ENCODE measurements at places on chromosomes 7 and 10.

DNA sequence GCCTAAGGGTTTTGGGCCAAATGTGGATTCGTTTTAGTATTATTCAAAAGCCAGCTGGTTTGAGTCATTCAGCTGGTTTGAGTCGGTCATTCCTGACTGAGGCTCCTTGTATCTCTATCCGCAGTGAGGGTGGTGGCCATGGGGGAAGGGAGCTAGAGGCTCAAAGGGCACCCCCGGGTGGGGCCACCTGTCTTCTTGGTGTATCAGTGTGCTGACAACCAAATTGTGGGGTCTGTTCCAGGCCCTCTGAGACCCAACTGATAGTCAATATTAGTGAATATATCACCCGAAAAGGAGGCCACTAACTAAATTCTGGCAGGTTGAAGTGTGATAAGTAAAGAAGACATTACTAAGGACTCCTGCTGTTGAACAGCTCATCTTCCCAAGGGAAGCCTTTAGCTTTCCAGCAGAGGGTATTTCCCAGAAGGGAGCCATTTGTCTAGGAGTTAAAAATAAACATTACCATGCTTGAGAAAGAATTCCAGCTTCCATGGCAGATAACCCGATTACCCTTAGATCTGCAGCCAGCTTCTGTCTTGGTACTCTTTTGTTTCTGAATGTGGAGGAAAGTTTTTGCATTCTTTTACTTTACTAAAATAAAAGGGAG lies 29.9 kb upstream of the DDX50 start:
- DNase-seq: no peak

DNA sequence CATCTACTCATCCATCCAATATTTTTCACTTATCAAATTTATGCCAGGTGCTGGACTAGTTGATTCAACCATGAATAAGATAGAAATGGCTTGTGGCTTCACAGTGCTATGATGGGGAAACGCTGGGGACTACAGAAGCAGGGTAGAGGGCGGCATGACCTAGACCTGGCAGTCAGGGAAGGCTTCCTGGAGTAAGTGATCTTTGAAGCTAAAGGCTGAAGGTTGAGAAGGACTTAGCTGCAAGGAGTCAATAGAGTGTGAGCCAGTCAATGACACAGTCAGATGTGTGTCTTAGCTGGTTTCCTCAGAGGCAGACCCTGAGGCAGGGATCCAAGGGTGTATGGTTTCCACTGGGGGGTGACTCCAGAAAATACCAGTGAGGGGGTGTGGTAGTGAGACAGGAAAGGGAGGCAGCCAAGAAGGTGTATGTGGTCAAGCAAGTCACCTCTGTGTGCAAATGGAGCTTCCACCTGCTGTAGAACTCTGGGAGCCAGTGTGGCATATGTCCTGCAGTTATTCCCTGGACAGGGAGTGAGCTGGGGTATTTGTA lies 10.3 kb downstream of the PRF1 start:
- no peak for DNase-seq

DNA sequence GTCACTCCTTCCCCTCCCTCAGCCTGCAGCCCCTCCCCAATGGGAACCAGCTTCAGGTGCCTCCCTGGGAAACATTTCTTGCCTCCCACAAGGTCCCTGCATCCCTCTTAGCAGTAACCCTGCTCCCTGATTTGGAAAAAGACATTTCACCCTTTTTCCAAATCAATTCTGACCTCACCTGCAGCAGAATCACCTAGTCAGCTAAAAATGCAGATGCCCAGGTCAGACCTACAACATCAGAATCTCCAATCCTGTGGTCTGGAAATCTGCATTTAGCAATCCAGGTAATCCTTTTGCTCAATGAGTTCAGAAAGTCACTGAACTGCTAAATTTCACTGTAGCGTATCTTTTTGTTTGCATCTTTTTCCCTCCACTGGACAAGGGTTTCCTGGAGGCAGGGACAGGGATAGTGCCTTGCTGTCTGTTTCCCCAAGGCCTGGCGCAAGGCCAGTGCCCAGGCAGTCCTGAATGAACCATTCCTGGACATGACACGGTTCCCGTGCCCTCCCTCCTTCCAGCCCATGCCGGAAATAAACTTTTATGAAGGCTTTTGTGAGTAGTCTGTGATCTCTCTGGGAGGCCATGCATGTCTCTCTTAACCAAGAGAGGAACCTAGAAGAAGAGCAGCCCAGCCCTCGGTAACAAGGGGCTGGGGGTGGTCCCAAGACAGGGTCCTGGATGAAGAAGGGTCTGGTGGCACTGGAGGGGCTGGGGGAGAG lies 44.0 kb downstream of the COL13A1 start:
- no peak for DNase-seq

DNA sequence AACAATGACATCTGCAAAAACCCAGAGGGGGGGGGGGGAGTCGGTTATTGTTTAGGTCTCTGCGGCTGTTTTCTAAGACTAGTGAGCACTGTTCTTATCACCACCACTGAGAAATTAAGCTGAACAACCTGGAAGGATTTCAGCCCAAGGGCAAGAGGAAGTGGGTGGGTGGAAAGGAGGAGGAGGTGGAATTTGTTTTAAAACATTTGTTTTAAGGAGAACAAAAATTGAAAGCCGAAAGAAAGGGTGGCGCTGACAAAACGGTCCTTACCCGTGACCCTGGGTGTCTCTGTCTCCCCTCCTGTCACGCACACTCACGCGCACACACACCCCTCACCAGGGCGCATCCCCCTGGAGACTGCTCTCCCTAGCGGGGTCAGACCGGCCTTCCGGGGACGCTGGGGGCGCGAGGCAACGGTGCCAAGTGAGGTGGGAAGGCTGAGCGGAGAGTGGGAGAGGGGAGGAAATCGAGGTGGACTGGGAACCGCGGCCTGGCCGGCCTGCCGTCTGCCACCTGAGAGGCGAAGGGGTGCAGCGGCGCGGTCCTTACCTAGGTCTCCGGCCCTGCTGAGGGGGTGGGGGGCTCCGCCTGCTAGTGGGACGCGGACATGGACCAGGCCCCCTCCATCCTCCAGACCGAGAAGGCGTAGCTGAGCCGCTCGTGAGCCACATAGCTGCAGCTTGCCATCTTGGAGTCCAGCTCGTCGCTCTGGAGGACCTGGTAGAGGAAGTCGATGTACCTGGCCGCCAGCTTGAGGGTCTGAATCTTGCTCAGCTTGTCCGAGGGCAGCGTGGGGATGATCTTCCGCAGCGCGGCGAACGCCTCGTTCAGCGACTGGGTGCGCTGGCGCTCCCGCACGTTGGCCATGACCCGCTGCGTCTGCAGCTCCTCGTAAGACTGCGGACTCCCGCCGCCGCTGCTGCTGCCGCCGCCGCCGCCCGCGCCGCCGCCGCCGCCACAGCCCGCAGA lies 1.0 kb downstream of the TWIST1 start:
- DNase-seq: no peak

DNA sequence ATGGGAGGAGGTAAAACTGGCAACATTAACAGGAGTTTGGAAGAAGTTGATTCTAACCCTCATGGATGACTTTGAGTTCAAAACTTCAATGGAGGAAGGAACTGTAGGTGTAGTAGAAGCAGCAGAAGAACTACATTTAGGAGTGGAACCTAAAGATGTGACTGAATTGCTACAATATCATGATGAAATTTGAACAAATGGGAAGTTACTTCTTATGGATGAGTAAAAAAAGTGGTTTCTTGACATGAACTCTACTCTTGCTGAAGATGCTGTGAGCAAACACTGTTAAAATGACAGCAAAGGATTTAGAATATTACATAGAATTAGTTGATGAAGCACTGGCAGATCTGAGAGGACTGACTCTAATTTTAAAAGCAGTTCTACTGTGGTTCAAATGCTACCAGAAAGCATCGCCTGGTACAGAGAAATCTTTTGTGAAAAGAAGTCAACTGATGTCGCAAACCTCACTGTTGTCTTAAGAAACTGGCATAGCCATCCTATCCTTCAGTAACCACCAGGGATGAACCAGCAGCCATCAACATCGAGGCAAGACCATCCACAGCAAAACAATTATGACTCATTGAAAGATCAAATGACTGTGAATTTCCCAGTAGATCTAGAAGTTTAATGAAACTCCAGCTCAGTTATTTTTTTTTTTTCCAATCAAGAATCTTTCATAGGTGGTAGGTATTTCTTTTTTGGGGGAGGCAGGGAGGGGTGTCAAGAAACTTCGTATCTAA lies 20.8 kb downstream of the BRAF start:
- no peak for DNase-seq

DNA sequence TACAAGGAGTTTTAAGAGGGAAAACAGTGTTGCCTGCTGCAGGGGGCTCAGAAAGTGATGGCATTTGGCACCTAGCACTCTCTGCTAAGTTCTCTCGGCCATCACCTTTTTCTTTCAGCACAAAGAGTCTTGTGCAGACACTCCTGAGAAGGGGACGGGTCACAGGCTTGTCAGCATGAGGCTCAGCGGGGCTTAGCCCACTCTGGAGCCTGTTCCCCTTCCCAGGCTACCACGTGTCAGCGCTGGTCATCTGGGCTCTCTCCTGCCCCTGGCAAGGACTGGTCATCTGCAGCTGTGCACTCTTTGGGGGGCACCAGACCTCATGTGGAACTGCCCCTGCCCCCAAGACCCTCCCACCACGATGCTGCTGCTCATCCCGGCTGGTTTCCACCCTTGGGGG lies 152.1 kb upstream of the MKI67 start:
- no peak for DNase-seq

DNA sequence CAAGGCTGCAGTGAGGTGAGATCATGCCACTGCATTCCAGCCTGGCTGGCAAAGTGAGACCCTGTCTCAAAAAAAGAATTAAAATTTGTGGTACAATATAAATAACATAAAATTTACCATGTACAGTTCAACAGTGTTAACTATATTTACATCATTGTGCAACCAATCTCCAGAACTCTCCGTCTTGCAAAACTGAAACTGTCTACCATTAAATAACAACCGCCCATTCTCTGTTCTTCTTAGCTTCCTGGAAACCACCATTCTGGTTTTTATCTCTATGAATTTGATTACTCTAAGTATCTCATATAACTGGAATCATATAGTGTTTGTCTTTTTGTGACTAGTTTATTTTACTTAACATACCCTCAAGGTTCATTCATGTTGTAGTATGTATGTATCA lies 167.6 kb downstream of the AUTS2 start:
- DNase-seq: no peak

DNA sequence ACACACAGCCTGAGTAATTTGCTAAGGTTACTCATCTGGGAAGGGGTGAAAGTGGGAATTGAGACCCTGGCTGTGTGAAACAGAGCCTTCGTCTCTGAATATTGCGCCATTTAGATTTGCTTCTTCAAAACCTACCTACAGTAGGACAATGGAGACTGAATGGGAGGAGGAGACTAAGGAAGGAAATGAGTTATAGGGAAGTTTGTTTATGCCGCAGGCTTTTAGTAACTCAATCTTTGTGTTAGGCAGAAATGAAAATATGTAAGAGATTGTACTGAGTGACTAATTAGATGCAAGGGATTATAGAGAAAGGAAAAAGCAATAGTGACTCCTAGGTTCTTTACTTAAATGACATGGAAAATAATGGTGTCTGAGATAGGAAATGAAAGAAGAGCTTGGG lies 80.2 kb downstream of the KCND2 start:
- DNase-seq: no peak

DNA sequence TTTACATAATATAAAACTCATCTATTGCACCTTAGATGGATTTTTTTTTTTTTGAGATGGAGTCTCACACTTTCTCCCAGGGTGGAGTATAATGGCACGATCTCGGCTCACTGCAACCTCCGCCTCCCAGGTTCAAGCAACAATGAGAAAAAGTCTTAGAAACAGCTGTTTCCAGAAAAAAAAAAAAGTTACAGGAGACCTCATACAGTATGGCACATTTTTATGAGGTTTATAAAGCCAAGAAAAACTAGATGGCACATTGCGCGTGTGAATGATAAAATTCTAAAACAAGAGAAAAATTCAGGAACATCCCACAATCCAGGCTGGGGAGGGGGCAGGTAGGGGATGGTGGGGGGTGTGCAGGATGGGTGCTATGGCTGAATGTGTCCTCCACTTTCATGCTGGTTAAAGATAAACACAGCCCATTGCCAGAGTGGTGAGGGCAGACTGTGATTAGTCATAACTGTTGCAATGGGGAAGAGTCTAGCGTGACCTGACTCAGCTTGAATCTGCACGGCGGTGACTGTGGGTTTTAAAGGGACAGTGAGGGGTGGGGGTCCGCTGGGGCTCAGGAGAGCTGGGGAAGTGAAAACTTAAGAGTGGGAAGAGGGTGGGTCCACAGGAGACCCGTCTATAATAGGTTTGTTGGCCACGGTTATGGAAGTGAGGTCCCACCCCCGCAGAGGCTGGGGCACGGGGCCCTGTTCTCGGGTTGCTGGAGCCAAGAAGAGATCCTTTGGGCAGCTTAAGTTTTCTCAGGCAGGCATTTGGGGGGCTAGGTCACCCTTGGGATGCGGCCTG lies 11.9 kb upstream of the LRRC27 start:
- DNase-seq: no peak

- no peak for DNase-seq
Measured at GRCh38 chr7:48011951-48012350, 17.0 kb downstream of the SUN3 start.

DNA sequence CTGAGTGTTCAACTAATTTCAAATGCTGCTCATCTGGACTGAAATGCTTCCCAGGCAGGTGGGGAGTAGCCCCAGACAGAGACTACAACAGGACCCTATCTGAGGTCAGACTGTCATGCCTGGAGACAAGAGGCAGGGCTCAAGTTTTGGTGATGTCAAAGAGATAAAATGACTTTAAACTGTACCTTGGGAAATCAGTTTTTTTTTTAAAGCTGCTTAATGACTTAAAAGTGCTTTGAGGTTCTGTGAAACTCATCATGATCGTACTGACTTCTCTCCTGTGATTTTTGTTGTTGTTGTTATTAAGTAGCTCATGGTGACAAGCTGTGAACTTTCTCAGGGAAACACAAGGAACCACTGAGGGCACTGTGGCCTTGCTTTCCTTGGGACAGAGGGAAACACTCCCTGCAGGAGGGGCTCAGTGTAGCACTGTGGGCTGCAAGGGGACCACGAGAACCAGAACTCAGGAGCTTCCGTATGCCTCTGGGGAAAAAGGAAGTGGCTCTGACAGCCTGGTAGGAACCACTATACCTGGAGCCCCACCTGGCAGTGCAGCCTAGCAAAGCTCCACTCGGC lies 9.5 kb downstream of the HIPK2 start:
- DNase-seq: no peak

DNA sequence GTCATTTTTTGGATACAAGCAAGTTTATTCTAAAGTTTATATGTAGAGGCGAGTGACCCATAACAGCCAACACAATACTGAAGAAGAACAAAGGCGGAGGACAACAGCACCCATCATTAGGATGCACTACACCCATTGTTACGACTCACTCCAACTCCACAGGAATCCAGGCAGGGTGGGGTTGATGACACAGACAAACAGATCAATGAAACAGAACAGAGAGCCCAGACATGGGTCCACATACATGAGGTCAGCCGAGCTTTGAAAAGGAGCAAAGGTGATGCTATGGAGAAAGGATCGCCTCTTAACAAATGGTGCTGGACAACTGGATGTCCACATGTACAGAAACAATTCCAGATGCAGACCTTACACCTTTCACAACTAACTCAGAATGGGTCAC lies 426.4 kb downstream of the PTPRN2 start:
- no peak for DNase-seq
